ENCODE measurements at places on chromosomes 5 and 9.

DNA sequence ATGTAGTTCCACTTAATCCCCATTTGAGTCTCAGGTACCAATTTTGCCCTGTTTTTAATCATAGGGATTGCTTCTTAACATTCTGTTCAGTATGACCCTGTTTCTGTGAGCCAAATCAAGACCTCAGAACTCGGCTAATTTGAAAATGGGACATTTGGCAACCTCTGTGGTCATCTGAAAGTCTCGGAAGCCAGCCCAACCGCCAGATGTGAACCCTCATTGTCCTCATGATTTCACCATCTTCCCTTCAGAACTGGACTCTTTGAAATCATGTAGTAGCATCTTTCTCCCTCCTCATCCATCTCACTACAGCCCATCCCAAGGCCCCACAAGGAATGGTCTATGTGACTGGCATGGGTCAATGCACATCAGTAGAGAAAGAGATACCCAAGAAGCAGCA is 88.9 kb downstream of the S1PR3 start:
- no peak for DNase-seq

- DNase-seq, result no peak
Observed at GRCh38 chr5:321726-322251, 275 bp downstream of the AHRR start.

GRCh38 chr5:133661389-133661788 is 49.0 kb upstream of the FSTL4 start:
- no peak for DNase-seq

- no peak for DNase-seq
Observed at GRCh38 chr9:84694248-84694647, 24.7 kb downstream of the NTRK2 start.

- DNase-seq, result no peak
Observed at GRCh38 chr9:89339807-89340206, 21.5 kb downstream of the SECISBP2 start.

- no peak for DNase-seq
Observed at GRCh38 chr5:91850031-91850430, 466.9 kb upstream of the ARRDC3 start.

GRCh38 chr5:142445266-142445665 is 120.4 kb upstream of the SPRY4 start:
- DNase-seq, result no peak

DNA sequence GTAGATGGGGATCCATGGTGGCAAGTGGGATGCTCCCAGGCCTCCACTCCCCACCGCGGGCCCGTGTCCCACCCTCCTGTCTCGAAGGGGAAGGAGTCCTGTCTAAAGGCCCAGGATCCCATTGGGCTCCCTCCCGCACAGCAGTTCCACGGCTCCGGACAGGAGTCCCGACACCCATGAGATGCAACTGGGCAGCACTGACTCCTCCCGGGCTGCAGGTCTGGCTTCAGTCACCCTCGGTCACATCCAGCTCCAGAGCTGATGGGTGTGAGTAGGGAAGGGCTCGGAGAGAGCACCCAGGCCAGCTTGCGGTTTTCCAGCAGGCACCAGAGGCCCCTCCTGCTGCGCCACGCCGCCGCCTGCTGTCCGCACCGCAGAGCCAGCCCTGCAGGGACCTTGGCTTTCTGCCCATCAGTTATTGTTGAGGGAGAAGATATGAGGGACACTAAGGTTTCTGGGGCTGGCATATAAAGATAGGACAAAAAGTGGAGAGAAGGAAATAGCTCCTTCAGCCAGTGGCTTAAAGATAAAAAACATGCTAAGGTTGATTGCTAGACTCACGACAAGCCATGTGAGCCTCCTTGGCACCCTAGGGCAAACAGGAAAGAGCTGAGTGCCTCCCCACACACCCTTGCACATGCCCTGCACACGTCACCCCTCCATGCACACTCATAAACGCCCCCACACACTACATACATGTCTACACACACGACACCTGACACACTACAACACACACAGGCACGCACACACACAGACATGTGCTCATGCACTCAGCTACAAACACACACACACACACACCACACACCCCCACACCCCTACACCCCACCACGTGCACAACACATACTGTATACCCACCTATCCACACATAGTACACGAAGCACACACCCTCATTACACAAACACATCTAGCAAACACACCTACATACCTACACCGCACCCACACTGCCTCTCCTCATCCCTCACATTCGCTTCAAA is 79.0 kb downstream of the AK8 start:
- DNase-seq, result no peak

DNA sequence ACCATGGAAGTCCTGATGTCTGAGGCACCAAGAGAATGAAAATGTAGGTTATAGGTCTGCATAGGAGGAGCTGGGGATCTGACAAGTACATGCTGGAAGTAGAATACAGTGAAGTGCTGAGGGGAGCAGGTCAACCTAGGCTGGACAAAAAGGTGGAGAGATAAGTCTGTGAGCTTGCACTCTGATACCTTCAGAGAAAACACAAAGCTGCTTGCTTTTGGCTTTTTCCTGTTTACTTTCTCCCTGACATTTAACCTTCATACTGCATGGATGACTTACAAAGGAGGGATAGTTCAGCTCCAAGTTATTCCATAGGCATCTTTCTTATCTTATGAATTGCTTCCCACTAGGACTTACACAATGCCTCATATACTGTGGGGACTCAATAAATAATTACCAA is 256.7 kb upstream of the NREP start:
- DNase-seq, result no peak

GRCh38 chr5:110852053-110852452 is 113.2 kb downstream of the SLC25A46 start:
- DNase-seq, result no peak

- DNase-seq, result no peak
Observed at GRCh38 chr9:7228726-7229125, 471.0 kb downstream of the KDM4C start.

DNA sequence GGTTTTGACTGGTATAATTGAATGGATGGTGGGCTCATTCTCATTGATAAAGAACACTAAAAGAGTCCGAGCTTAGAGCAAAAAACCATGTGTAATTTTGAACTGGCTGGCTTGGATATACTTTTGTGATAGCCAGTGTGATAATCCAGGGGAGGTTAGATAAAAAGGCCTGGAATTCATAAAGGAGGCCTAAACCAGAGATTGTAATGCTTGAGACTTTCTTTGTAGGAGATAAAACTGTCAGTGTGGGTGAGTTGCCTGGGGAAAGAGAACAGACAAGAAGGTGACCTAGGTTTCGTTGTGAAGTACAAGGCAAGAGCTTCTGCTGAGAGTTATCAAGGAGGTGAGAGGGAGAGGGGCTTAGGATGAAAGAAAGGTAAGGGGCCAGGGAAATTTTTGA is 17.0 kb upstream of the NMUR2 start:
- no peak for DNase-seq

DNA sequence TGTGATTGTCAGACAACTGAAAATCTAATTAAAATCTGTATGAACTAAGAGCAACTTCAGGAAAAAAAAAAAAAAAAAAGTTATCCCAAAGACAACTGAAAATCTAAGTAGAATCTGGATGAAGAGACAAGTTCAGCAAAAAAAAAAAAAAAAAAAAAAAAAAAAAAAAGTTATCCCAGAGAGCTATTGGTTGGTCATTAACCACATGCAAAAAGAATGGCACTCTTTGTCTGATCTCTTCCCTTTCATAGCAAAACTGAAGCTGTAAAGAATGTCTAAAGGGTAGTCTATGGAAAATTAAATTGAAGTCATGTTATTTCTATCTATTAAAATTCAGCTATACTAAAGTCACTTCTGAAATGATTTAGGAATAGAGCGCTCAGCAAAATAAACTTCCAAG is 32.9 kb downstream of the STRBP start:
- no peak for DNase-seq

- DNase-seq, result no peak
Observed at GRCh38 chr5:76582230-76583162, 40.7 kb downstream of the F2RL2 start.

- DNase-seq, result no peak
Observed at GRCh38 chr5:175351126-175351525, 92.9 kb downstream of the DRD1 start.

- no peak for DNase-seq
Observed at GRCh38 chr5:98735806-98736507, 37.5 kb upstream of the RGMB start.

GRCh38 chr5:67528953-67529352 is 332.4 kb upstream of the CD180 start:
- no peak for DNase-seq

- no peak for DNase-seq
Observed at GRCh38 chr9:125549891-125550885, 156.8 kb downstream of the MAPKAP1 start.

- no peak for DNase-seq
Observed at GRCh38 chr9:79006546-79006945, 565.2 kb upstream of the TLE4 start.

DNA sequence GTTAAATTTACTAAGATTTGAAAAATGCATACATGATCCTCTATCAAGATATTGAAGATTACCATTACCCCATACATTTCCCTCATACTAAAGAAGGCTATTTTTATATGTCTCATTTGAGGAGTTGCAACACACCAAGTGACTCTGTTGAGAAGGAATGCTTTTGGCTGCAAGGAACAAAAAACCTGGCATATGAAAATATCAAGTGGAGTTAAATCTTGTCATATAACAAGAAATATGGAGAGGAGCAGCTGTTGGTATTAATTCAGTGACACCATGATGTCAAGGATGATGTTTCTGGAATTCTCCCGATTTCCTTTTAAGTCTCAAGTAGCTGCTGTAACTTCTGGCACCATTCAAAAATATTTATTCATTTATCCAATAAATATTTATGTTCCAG is 193.8 kb downstream of the CSNK1G3 start:
- DNase-seq, result no peak

DNA sequence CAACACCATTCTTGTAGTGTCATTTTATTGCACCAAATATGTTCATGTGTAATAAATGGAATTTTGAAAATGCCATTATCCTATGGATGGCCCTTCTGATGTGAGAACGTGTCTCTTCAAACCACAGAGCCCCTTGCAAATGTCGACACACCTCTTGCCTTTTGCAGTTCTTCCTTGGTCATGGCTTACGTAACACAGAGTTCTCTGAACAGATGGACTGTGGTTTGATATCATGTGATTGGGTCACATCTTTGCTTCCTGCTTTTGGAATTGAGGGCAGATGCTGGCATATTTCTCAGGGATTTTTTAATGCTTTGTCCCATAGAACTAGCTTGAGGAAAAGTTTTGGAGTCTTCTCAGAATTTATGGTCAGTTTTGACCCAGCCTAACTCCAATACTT is 4.6 kb downstream of the TGFBR1 start:
- DNase-seq, result no peak

GRCh38 chr9:35569206-35569605 is 35.9 kb upstream of the TESK1 start:
- DNase-seq, result no peak

DNA sequence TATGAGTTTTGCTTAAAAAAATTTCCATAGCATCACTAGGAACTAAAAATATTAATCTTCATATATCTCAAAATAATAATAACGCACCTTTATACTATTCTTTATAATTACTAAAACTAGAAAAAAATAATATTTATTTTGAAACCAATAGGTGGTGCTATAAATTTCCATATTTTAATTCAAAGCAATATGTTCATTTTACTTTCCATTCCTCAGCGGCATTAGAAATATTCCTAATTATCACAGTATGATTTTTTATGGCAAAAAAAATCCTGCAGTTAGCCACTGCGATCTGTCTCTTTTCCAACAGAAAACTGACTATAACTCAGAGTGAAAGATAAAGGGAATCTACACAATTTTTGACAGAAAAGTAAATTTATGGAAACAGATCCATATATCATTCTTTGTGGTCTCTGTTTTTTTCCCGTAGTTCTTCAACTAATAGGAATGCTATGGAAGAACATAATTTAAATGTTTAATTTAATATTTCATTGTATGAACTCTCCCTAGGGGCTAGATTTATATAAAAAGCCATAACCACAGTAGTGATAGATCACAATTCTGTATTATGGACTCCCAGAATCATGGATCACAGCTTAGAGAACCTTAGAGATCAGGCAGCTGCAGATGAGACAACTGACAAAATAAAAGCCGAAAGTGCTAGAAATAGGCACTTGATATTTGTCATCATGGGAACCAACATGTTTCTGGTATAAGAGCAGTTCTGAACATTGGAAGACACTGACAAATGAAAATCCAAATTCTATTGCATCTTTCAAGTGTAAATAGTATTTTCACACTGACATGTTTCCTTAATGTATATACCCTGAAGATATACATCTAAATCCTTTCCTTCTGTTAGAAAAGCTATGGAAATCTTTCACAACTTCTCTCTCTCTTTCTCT is 167.7 kb upstream of the MPDZ start:
- DNase-seq, result no peak

DNA sequence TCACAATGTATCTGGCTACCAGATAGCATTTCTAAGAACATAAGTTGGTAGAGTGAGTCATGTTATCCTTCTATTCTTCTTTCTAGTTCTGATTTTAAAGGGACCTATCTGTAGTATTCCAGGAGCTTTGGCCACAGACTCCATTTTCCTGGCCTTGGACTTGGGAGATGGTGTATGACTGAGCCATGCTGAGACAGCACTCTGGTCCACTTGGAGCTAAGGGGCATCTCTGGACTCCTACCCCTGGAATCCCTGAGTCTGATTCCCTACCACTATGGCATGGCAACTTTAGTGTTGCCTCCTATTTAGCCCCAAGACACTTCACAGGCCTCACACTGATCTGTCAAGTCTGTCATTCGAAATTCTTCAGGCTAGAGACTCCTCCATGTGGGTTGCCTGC is 58.8 kb downstream of the BAAT start:
- DNase-seq, result no peak

DNA sequence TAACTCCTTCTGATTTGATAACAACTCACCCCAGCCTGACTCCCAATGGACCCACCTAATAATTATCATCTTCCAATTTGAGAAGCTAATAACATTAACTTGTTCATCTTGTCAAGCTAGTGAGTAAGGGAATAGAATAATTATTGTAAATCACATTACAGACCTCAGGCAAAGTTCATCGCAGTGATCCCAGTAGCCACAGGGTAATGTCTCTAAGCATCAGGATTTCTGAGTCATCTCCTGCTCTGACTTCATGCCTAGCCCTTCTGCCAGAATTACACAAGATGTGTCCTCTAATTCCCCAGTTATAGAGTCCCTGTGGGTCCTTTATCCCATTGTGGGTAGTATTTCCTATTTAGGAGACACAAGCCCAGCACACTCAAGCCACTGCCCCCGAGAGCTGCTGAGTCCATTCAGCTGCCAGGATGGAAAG is 365.7 kb downstream of the DEPDC1B start:
- no peak for DNase-seq

DNA sequence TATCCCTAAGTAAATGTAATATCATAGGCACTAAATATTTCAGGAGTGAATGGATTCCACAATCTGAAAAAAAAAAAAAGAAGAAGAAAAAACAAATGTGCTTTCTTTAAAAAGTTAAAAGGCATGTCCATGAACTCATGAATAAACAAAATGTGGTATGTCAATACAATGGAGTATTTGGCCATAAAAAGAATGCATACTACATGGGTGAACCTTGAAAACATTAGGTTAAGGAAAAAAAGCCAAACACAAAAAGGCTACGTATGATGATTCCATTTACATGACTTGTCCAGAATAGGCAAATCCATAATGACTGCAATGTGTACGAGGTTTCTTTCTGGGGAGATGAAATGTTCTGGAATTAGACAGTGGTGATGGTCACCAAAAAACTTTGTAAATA is 45.3 kb downstream of the FNIP1 start:
- DNase-seq, result no peak
